ENCODE measurements at places on chromosomes 11 and 22.

GRCh38 chr11:63831326-63831725 lies 7.6 kb upstream of the MARK2 start:
- DNase-seq: no peak

- no peak for DNase-seq
Measured at GRCh38 chr11:121589946-121590537, 137.3 kb upstream of the SORL1-AS1 start.

DNA sequence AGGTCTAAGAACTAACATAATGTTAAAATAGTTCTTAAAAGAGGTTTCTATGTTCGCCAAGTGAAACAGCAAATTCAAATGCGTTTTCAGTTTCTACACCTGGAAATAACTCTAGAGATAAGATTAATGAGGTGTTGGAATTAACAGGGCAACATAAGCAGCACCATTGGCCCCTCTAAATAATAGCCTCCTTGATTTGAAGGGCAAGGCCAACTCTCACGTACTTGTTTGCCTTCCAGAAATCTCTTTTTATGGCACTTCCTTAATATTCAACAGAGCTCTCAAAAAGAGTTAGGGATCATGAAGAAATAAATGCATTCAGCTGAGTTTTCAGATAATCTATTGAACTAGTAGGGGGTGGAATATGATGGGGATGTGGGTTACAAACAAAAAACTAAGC lies 80.9 kb downstream of the AASDHPPT start:
- no peak for DNase-seq

DNA sequence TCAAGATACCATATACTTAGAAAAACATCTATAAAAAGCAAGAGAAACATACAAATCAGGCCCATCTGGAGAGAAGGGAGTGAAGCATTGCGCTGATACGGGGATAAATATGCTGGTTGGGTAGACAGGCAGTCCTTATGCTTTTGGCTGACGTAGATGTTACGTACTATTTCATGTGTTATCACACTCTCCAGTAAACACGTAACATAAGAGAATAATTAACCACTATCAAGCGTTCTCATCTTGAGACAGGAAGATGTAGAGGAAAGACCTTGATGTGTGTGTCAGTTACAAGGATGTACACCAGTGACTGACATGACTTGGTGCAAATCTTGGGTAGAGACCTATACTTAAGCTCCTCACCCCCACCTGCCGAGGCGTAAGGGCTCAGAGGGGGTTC lies 86.7 kb upstream of the PRODH start:
- no peak for DNase-seq

- DNase-seq: no peak
Measured at GRCh38 chr11:10930224-10930971, 72.5 kb upstream of the ZBED5 start.

- no peak for DNase-seq
Measured at GRCh38 chr11:123778511-123778910, 24.2 kb upstream of the OR6X1 start.

Data from right hindlimb (tissue), 1 donor.